ENCODE measurements at places on chromosomes 1 and 21.

- no peak for DNase-seq
These were observed 46.7 kb downstream of the CLIC6 start for GRCh38 chr21:34715518-34715917.

DNA sequence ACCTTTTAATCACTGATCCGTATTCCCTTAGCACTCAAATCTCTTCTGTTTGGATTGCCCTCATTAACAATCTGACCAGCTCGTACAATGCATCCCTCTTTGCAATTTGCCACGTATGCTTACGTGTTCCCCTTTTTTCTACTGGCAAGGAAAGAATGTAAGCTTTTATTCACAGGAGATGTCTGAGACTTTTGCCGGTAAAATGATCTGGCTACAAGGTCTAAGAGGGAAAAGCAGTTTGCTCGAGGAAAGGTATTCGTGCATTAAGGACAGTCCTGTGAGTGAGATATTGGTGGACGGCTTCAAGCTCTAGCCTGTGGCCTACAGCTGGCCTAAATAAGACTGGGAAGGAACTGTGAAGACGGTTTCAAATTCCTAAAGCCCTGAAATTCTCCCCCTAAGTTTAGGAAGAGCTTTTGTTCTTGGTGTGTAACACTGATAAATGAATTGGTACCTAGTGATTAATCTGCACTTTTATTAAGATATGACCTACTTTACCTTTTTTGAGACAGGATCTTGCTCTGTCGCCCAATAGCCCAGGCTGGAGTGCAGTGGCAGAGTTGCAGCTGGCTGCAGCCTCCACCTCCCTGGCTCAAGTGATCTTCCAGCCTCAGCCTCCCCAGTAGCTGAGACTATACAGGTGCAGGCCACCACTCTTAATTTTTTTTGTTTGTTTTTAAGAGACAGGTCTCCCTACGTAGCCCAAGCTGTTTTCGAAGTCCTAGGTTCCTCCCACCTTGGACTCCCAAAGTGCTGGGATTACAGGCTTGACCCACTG is 895 bp upstream of the UBR4 start:
- DNase-seq: no peak

DNA sequence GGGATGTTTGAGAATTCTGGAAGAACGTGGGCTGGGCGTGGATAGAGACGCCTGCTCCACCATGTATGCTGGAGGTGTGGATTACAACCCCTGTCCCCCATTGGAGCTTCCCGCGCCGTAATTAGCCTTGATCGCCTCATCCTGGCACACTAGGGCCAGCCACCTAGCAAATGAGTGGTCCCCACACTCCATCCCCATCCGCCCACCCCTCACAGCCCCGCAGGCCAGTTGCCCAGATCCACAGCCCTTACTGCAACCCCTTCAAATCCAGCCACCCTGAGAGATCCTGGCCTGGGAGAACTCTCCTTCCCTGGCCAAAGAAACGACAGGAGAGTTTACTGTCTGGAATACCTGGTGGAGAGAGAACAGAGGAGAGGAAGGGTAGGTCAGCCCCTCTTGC is 375 bp upstream of the GJA4 start:
- DNase-seq: no peak

- no peak for DNase-seq
These were observed 161.1 kb upstream of the CXADR start for GRCh38 chr21:17351766-17352165.

- no peak for DNase-seq
These were observed 14.7 kb upstream of the C1QA start for GRCh38 chr1:22621761-22622160.

DNA sequence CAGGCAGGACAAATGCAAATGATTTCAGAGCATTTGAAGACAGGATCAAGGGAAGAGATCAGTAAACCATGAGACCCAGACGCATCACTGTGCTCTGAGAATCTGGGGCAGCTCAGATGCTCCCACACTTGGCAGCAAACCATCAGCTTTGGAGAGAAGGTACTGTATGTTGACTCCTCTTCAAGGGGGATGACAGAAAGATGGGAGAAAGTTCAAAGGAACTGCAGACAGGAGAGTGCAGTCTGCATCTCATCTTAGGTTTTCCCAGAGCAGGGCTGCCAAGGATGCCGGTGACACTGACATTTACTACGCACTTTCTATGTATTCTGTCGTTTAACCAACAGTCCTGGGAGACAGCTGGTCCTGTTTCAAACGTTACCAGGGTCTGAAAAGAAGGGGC is 35.8 kb downstream of the OLFML2B start:
- no peak for DNase-seq

DNA sequence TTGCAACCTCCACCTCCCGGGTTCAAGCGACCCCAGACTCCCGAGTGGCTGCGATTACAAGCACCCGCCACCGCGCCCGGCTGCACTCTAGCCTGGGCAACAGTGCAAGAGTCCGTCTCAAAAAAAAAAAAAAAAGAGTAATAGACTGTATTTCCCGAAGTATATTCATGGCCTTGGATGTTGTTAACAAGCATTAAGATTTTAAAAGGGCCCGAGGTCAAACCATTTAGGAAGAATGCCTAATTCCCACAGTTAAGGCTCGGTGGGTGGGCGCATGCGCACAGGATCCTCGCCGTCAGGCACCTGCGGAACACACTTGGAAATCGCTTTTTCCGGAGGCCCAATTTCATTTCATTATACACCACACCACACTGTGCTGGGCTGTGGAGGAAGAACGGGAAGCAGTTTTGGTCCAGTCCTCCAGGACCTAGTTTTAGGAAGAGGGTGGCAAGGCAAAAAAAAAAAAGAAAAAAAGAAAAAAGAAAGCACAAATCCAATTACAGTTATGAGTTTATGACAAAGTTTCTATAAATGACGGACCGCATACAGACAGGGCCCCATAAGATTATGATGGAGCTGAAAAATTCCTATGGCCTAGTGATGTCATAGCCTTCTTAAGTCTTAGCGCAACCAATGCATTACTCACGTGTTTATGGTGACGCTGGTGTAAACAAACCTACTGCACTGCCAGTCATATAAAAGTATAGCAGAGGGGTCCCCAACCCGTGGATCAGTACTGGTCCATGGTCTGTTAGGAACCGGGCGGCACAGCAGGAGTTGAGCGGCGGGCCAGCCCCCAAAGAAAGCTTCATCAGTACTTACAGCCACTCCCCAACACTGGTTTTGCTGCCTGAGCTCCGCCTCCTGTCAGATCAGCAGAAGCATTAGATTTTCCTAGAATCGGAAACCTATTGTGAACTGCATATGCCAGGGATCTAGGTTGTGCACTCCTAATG is 38.2 kb downstream of the H3-3A start:
- DNase-seq: no peak

DNA sequence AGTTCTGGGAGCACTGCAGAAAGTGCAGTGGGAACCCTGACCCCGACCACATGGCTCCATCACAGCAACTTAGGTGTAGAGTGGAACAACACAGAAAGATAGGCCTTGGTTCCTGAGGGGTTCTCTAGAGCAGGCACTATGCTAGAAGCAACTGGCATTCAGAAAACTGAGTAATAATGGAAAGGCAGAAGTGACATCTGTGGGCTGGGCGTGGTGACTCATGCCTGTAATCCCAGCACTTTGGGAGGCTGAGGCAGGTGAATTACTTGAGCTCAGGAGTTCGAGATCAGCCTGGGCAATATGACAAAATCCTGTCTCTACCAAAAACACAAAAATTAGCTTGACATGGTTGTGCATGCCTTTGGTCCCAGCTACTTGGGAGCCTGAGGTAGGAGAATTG is 5.3 kb downstream of the MRPS15 start:
- DNase-seq: no peak

GRCh38 chr21:41965045-41965444 is 11.2 kb upstream of the C2CD2 start:
- DNase-seq: no peak

DNA sequence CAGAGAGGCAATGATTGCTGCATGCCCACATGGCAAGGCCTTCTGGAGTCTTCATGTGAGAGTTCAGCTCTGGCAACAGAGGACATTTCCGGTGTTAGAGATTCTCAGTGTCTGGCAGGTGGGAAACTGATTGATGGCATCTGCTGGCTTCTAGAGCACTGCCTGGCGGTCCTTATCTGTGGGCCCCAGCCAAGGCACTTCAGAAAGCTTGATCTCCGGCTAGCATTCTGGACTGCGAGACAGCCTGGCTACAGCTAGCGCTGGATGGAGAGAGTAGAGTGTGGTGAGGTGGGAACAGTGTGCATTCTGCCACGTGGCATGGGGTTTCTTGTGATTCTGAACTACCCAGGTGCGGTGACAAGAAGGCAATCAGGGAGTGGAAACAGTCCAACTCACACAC is 9.4 kb downstream of the ZNF678 start:
- no peak for DNase-seq

- no peak for DNase-seq
These were observed 17.0 kb downstream of the RLF start for GRCh38 chr1:40178200-40178599.

- no peak for DNase-seq
These were observed 137.3 kb upstream of the GJB5 start for GRCh38 chr1:34617321-34618118.

- DNase-seq: no peak
These were observed 120.6 kb downstream of the FCRL5 start for GRCh38 chr1:157431751-157432150.
